ENCODE measurements at places on chromosomes 13 and 19.

DNA sequence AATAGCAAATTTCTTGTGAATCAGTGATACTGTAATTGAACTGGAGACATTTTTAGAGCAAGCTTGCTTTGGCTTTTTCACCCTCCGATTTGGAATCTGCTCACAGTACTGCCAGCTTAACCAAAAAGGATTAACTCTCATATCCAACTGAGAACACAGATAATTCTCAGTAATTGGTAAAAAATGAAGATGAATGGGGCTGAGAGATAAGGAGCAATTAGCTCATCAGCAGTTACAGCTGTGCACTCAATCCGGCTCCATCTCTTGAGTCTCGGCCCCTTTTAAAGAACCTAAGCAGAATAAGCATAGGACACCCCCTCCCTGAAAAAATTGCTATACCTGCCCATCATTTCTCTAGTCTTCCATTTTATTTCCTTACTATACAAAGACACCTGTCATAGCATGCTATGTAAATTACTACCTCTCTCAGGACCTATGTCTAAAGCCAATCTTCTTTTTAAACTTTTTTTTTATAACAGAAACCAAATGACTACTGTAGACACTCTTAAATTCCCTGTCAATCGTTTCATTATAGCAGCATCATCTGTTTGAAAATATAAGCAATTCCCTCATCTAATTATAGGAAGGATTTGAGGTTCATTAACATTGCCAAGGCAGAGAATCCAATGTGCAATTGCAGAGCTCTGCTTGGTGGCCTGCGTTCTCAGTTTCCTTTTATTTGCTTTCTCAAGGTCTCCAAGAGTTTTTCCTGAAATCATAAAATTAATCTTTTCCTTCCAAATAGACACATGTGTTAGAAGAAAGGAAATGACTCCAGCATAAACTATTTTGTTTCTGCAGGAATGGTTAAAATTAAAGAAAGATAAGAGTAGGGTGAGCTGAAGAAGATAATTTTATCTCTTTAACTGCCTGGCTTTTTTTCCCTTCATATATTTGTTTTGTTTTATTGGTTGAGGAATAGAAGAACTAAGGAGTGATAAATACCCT is 242.1 kb downstream of the DACH1 start:
- no peak for DNase-seq

DNA sequence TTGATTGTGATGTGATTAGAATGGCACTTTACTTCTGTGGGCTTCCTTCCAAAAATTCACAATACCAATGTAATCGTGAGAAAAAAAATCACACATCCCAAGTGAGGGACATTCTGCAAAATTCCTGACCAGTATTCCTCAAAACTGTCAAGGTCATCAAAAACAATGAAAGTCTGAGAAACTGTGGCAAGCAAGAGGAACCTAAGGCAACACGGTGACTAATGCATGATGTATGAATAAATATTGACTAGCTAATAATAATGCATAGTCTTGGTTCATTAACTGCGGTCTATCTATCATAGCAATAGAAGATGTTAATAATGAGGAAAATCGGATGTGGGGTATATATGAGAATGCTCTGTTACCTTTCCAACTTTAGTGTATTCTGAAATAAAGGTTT is 159.0 kb downstream of the RFC3 start:
- DNase-seq = no peak

- DNase-seq = no peak
Measured at GRCh38 chr19:1956122-1956494, 15.1 kb downstream of the CSNK1G2 start.

GRCh38 chr13:26971990-26972887 is 199.4 kb downstream of the USP12 start:
- DNase-seq = peak; percentile 79

- DNase-seq = no peak
Measured at GRCh38 chr19:9875031-9875627, 40.0 kb downstream of the PIN1 start.

- DNase-seq = peak; percentile 63
Measured at GRCh38 chr13:113907635-113908617, 44.0 kb upstream of the GAS6 start.

GRCh38 chr19:33703438-33703750 is 81.6 kb downstream of the CHST8 start:
- no peak for DNase-seq

GRCh38 chr13:113938246-113938645 is 35.6 kb downstream of the C13orf46 start:
- no peak for DNase-seq

DNA sequence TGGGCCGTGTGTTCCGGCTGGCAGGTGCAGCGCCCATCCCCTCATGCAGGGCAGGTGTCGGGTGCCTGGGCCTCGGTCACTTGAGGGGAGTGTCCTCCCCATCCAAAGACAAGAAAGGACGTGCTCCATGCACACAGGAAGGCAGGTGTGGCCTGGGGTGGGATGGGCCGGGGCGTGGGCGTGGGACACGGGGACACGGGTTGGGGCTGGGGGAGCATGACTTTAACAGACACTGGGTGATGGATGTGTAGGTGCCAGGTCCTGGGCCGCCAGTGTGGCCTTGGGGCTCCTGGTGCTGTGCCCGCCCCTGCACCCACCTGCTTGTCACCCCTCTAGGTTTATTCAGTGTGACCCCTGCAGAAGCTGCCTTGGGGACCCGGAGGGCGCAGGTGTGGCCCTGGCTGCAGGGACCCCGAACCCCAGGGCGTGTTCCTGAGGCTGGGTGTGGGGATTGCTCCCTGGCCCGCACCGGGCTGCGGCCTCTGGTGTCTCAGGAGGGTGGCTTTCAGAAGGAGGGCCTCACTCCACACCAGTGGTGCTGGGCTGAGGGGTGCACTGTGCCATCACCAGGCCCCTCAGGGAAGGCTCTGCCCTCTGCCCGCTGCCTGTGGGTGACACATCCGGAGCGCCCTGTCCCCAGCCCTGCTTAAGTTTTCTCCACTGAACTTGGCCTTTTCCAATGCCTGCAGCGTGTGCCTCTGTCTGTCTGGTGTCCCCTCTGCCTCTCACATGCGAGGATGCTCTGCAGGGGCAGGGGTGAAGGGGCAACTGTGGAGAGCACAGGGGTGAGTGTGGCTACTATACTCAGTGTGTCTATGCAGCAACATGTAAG is 5.2 kb downstream of the TMEM255B start:
- DNase-seq = no peak

DNA sequence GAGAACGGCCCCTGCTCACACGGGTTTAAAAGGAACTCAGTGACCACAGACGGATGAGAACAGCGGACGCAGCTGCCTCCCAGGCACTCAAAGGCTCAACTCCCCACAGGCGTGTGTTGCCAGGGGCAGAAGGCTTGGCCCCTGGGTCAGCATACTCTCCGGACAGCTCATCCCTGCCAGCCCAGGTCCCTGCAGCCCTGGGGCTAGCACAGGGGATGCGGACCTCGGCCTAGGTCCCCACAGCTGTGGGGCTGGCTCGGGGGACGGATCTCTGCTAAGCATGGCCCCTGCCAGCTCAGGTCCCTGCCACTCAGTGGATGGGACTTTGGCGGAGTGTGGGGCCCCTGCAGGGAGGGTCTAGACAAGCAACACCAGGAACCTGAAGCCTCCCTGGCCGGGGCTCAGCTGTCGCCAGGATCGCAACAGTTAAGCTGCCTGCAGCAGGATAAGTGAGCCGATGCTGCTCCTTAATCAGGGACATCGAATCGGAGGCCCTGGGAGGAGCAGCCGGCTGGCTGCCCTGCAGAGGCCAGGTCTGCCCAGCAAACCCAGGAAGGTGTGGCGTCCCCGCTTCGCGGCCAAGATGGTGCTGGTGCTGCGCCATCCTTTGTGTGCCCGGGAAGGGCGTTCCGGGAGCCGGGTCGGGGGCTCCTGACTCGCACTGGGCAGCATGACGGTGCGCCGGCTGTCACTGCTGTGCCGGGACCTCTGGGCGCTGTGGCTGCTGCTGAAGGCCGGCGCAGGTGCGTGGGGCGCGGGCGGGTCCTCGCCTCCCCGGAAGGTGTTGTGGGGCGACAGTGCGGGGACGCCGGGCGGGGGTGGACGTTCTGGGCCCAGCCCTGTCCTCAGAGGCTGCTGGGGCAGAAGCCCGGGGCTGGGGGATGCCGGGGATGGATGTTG is 32.5 kb downstream of the MCF2L start:
- DNase-seq = peak; percentile 88

DNA sequence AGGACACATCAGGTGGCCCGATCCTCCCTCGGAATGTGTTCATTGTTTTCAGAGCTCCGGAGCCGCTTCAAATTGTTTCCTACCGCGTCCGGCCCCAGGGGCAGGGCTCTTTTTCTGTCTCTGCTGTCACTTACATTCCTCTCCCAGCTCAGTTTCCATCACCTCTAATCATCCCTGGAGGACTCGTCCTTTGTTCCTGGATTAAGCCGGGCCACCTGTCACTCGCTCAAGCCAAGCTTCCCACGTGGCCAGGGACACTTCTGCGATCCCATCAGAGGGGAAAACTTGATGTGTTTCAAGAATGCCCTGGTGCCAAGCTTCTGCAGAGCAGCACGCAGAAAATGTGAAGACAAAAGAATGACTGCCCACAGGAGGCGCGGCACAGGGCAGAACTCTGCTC is 13.5 kb downstream of the IL17D start:
- peak; percentile 60 for DNase-seq

- no peak for DNase-seq
Measured at GRCh38 chr13:106475852-106476251, 59.6 kb downstream of the EFNB2 start.

- no peak for DNase-seq
Measured at GRCh38 chr19:3292958-3293529, 68.6 kb downstream of the CELF5 start.

DNA sequence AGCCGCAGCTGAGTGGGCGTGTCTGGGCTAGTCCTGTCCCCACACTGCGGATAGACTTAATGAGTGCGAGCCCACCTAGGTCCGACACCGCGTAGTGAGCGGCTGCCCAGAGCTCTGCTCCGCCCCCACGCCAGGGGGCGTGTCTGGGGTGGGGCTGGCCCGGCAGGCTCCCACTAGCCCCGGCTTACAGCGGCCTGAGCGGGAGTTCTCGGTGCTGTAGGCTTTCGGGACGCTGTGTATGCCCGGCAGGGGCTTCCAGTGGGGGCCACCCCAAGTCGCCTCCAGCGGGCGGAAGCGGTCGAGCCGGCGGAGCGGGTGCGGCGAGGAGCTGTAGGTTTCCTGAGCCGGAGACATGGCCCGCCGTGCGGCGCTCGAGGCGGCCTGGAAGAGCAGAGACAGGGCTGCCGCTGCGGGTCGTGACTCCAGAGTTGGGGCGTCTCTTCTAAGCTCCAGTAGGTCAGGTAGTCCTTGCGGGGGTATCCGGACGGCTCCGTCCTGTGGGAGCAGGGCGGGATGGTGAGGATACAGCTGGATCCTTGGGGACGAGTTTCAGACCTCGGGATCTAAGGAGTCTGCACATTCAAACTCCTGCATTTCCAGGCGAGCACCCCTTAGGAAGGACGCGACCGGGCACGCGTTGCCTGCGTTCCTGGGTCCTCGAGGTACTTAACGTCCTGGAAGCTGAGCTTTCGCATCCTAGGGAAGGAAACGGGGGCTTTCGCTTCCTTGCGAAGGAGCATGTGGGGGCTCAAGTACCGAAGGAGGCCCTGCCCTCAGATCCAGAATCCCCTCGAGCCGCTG is 1.2 kb downstream of the CGB7 start:
- DNase-seq = peak; percentile 87

GRCh38 chr13:48158290-48158689 is 63.4 kb upstream of the MED4 start:
- no peak for DNase-seq

DNA sequence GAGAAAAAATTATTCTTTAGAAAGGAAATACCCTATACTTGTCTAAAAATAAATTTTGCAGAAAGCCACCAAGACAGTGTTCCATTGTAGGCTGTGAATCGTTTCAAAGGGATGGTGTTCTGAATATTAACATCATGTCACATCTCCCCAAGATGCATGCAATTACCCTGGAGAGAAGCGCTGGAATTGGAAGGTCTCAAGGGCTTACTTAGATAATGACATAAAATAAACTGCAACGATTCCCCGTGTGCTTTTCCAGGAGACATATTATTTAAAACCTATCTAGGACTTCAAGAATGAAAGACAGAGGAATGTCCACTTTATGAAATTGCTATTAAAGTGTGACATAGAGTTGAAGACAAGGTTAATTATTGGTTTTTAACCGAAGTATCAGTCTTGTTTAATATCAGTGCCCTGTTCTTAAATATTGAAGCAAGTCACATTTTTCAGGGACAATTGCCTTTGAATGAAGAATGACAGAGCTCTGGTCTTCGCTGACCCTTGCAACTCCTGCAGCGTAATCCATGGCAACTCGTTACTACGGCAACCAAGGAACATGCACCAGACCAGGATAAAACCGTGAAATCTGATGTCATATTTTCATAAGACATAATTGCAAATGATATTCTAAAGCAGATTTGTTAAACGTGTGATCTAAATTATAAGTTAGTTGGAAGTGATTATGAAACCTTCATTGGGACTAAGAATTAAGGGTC is 91.7 kb downstream of the EFNB2 start:
- no peak for DNase-seq

- DNase-seq = no peak
Measured at GRCh38 chr13:107342747-107343146, 774.8 kb upstream of the ARGLU1 start.

GRCh38 chr19:3041761-3042620 is 12.9 kb upstream of the TLE2 start:
- DNase-seq = no peak

GRCh38 chr13:93577105-93577504 is 350.5 kb downstream of the GPC6 start:
- no peak for DNase-seq

DNA sequence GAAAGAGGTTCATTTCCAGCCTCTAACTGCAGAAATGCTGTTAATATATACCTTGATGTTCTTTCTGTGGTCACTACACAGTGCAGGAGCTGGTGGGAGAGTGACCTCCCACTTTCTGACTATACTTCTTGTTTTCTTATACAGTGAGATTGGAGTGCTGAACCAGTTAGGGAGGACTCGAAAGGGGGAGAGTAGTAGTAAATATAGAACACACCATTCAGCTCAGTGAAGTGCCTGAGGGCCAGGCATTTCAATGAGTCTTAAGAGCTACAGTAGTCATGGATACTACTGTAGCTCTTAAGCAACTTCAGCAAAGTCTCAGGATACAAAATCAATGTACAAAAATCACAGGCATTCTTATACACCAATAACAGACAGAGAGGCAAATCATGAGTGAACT is 372.9 kb downstream of the MTUS2 start:
- no peak for DNase-seq

- no peak for DNase-seq
Measured at GRCh38 chr19:27736225-27736624, 1476.7 kb downstream of the UQCRFS1 start.

DNA sequence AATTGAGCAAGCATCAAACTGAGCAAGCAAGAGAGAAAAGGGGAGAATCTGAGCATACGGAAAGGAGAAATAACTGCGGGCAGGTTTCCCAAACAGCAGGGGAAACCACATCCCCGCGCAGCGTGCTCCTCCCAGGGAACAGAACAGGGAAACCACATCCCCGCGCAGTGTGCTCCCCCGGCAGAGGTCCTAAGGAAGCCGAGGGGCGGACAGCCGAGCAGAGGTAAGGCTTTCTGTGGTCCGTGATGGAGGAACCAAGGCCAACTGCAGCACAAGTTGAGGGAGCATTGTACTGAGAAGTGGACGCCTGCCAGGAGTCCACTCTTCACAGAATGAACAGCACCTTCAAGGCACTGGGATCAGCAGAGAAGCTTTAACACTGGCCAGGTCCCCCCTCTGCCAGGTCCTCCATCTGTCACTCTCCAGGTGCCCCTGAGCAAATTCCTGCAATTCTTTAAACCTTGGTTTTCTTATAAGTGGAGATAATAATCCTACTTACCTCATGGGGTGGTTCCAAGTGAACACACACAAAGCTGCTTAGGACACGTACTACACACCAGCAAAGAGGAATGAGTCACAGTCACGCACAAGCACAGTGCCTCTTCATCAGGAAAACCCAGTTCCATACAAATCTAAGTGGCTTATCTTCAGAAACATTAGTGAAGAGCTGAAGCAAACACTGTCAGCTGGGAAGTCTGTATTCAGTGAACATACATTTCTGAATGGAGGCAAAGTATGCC is 23.0 kb upstream of the LAMP1 start:
- DNase-seq = peak; percentile 75
